Activated B cell treated with CpG ODN at 0.5 μM for 24 hours (primary cell): ENCODE measurements at places on chromosomes 11 and 22. TPM values are rescaled to one million over a fixed set of nuclear protein-coding genes. Genes with fewer than 3 reads are reported as not detected.

- no peak overlapping the region for H3K27ac ChIP-seq
- no peak for DNase-seq
- peaks cover 33% of the 10 kb centered on the region for H3K27me3 ChIP-seq
- peak overlapping the region; percentile 82 for H3K4me3 ChIP-seq
- peaks cover 38% of the 10 kb centered on the region for H3K4me1 ChIP-seq
Measured at GRCh38 chr22:25420925-25421904, 143.3 kb upstream of the GRK3 start.

DNA sequence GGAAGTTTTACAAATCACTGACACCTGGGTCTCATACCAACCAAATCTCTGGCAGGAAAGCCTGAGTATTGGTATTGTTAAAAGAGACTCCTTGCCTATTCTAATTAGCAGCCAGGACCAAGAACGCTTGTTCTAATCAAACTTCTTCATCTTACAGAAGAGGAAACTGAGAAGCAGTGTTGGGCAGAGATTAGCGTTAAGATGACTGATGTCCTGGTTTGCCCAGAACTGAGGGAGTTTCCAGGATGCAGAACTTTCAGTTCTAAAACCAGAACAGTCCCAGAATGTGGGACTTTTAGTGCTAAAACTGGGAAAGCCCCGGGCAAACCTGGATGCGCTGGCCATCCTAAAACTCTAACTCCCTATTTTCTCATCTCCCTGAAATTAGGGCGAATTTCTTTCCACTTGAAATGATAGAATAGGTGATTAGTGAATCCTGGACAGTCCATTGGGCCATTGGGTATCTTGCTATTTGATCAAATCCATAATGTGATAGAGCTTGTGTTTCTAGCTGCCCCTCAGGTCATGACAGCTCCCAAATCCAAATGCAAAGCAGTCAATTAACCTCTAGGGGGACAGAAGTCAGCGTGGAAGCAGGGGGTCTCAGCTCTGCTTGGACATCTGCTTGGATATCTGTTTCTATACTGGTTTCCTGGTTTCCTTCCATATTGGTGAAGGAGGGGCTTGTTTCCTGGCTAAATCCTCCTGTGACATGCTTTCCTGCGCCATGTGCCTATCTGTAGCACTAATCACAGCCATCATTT, 16.0 kb upstream of the TMPRSS13 start:
- no peak overlapping the region for H3K27ac ChIP-seq
- peaks cover 2% of the 10 kb centered on the region for H3K27me3 ChIP-seq
- no peak for DNase-seq
- no peaks in the 10 kb centered on the region for H3K36me3 ChIP-seq
- H3K4me1 ChIP-seq, result peaks cover 42% of the 10 kb centered on the region
- no peak overlapping the region for H3K4me3 ChIP-seq

The PRG3 gene
- not detected in 2 replicates for total RNA-seq

The A4GALT gene
- 16.9 and 18.4 TPM in 2 replicates for total RNA-seq

DNA sequence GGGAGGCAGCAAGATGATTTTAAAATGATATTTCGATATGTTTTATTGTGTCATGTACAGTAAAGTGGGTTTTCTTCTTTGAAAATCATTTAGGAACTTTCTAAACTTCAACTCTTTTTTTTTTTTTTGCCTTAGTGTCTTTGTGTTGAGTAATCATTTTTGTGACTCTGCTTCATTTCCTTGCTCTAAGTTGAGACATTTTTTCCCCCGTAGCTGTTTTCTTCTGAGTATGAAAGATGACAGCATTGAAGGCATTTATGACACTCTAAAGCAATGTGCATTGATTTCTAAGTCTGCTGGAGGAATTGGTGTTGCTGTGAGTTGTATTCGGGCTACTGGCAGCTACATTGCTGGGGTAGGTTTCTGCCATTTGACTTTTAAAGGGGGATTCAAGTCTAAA, 23.5 kb downstream of the RRM1 start:
- no peak for DNase-seq
- H3K4me3 ChIP-seq, result no peak overlapping the region
- no peaks in the 10 kb centered on the region for H3K27me3 ChIP-seq
- no peaks in the 10 kb centered on the region for H3K4me1 ChIP-seq

The INS gene
- not detected in 2 replicates for total RNA-seq

The GAL gene
- total RNA-seq, result not detected in 2 replicates

GRCh38 chr22:49678137-49678841, 149.4 kb downstream of the BRD1 start:
- no peak for DNase-seq
- no peak overlapping the region for H3K27ac ChIP-seq
- no peaks in the 10 kb centered on the region for H3K4me1 ChIP-seq
- no peaks in the 10 kb centered on the region for H3K36me3 ChIP-seq

DNA sequence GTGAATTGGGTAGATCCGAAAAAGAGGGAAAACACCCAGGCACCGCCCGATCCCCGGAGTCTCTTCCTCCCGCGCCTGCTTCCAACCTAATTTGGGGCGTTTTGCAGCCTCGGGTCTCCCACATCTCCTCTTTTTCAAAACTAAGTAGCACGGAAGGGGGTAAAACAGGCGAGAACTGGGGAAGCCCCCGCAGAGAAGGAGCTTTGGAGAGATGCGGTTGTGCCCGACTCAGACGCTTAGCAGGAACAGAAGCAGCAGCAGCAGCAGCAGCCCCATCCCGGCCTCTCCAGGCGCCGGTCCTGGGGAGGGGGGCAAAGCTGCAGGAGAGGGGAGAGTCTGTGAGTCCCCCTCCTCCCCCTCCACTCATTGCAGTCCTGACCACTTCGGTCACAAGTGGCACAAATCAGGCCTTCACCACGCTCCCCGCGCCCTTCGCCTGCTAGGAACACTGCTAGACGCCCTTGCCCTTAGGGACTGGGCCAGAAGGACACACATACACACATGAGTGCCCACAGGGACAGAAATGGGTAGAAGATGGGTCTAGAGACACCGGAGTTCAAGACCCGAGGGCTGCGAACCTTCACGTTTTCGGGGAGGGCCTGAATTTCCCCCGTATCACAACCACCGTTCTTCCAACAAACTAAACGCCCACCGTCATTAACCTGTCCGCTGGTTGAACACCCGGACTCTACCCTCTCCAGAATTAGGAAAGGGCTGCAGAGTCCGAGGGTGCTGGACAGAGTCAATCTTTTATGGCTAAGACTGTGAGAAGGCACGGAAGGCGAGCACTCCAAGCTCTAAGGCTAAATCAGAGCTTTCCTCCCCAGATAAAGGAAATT, 98.3 kb upstream of the HSD17B12 start:
- DNase-seq, result no peak
- H3K27ac ChIP-seq, result no peak overlapping the region
- H3K27me3 ChIP-seq, result peaks cover 68% of the 10 kb centered on the region
- peaks cover 35% of the 10 kb centered on the region for H3K4me1 ChIP-seq
- peak overlapping the region; percentile 77 for H3K4me3 ChIP-seq

GRCh38 chr22:49779853-49780697, 47.6 kb downstream of the BRD1 start:
- H3K27ac ChIP-seq, result no peak overlapping the region
- H3K4me3 ChIP-seq, result no peak overlapping the region
- DNase-seq, result no peak
- H3K36me3 ChIP-seq, result peaks cover 63% of the 10 kb centered on the region
- H3K4me1 ChIP-seq, result no peaks in the 10 kb centered on the region

- no peak for DNase-seq
- H3K36me3 ChIP-seq, result peaks cover 18% of the 10 kb centered on the region
- peaks cover 21% of the 10 kb centered on the region for H3K4me1 ChIP-seq
- H3K27ac ChIP-seq, result no peak overlapping the region
Measured at GRCh38 chr11:134235399-134235798, 10.9 kb downstream of the VPS26B start.

The BAIAP2L2 gene
- 0.34 and 0.64 TPM in 2 replicates for total RNA-seq

DNA sequence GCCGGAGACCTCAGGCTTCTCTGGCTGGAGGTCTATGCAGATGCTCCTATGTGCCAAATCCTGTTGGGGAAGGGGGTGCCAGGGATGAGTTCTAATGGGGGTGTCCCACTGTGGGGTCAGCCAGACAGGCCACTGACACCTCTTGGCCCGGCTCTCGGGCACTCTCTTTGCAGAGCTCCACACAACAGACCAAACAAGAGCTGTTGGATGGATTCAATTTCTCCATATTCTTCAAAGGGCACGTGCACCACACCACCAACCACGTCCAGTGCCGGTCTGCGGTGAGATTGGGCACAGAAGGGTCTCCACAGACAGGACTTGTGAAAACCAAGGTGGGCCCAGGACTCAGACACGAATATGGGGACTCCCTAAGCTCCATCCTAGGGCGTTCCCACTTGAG, 2.2 kb upstream of the RGL4 start:
- H3K27ac ChIP-seq, result no peak overlapping the region
- peaks cover 3% of the 10 kb centered on the region for H3K4me1 ChIP-seq
- H3K36me3 ChIP-seq, result peaks cover 28% of the 10 kb centered on the region
- peak; percentile 10 for DNase-seq

The APOBEC3G gene
- 145 and 152 TPM in 2 replicates for total RNA-seq

DNA sequence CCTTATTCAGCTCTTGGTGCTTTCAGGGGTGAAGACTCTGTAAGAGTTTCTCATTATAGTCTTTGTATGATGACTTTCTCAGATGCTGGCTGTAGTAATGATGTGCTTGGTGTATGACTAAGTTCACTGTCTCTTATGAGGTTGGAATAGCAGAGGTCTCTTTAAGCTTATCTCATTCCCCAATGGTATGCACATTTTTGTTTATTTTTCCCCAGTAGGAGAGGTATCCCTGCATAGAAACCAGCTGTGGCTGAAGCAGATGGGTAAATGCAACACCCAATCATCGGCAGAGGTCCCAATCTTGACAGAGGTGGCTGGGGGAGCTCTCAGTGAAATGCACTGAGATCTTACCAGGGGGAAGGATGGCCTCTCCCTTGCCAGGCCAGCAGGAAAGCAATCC, 34.6 kb downstream of the BBOX1 start:
- DNase-seq, result no peak
- no peaks in the 10 kb centered on the region for H3K4me1 ChIP-seq
- no peaks in the 10 kb centered on the region for H3K27me3 ChIP-seq
- no peak overlapping the region for H3K27ac ChIP-seq
- no peaks in the 10 kb centered on the region for H3K36me3 ChIP-seq
- no peak overlapping the region for H3K4me3 ChIP-seq

- H3K27ac ChIP-seq, result no peak overlapping the region
- no peaks in the 10 kb centered on the region for H3K36me3 ChIP-seq
- H3K4me1 ChIP-seq, result peaks cover 2% of the 10 kb centered on the region
- H3K4me3 ChIP-seq, result no peak overlapping the region
- no peaks in the 10 kb centered on the region for H3K27me3 ChIP-seq
Measured at GRCh38 chr11:88484873-88485621, 147.5 kb upstream of the CTSC start.

DNA sequence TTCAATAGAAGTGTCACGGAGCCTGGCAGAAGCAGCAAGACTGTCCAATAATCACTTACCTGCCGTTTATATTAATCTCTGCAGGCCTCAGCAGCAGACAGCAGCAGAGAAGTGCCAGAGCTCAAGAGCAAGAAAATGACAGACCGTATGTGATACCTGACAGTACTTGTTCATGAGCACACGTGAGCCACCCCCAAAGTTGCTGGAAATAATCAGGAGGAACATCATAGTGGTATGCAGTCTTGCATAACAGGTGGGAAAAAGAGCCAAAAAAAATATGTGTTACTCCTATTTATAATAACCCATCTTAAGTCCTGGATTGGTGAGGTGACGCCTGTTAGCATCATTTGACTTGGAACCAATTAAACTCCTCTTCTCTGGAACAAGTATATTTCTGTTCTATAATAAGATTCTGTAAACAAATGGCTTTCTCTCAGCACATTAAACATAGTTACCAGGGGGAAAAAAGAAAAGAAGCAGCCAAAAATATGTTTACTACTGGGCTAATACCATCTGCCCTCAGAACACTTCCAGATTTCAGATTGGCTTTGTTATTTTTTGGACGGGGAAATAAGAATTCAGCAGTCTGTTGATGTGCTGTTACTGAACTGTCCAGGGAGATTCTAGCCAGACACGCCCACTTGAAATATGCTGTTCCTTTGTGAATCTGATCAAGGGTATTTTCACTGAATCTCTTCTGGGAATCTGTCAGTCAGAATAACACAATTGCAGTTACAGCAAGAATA, 7.9 kb upstream of the SLN start:
- H3K27me3 ChIP-seq, result peaks cover 11% of the 10 kb centered on the region
- H3K4me3 ChIP-seq, result no peak overlapping the region
- H3K27ac ChIP-seq, result no peak overlapping the region
- DNase-seq, result no peak
- H3K36me3 ChIP-seq, result no peaks in the 10 kb centered on the region

DNA sequence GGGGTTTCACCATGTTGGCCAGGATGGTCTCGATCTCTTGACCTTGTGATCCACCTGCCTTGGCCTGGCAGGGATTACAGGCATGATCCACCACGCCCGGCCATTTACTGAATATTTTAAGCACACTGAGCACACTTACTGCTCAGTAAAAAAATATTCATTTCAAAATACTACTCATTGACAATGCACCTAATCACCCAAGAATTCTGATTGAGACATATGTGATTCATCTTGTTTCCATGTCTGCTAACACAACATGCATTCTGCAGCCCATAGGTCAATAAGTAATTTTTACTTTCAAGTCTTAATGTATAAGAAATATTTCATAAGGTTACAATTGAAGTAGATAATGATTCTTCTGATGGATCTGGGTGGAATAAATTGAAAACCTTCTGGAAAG, 4.2 kb upstream of the OR52J3 start:
- no peak overlapping the region for H3K4me3 ChIP-seq
- no peaks in the 10 kb centered on the region for H3K36me3 ChIP-seq
- no peak overlapping the region for H3K27ac ChIP-seq
- no peaks in the 10 kb centered on the region for H3K4me1 ChIP-seq
- DNase-seq, result no peak

DNA sequence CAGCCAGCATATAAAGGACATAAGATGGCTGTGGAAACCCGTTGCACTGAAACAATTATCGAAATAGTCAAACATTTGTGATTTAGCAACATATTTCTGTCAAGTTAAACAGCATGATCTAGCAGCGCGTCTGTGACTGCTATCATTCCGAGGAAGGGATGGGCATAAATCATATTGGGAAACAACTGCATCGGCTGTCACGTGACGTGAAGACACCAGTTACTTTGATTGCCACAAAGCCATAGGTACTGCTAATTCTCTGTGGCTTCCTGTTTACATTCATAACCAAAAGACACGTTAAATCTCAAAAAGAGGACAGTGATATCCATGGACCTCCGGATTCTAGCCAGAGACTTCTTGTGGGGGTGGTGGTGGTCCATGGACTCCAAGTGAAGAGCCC, 87.8 kb downstream of the CACNA1I start:
- no peak overlapping the region for H3K4me3 ChIP-seq
- peaks cover 56% of the 10 kb centered on the region for H3K27me3 ChIP-seq
- peaks cover 17% of the 10 kb centered on the region for H3K4me1 ChIP-seq
- no peaks in the 10 kb centered on the region for H3K36me3 ChIP-seq
- no peak overlapping the region for H3K27ac ChIP-seq

The QSER1 gene
- 13.4 and 15.1 TPM in 2 replicates for total RNA-seq
